Peyer's patch (tissue), 4 donors: ENCODE measurements at places on chromosomes 5 and 9. TPM values are rescaled to one million over a fixed set of nuclear protein-coding genes. Genes with fewer than 3 reads are reported as not detected.

PSAT1 gene
- 1.8 TPM for total RNA-seq

TBC1D2 gene
- total RNA-seq = 45.2 TPM

CKS2 gene
- 21.5 TPM for total RNA-seq

SLC36A2 gene
- total RNA-seq = not detected

C9orf153 gene
- total RNA-seq = not detected

GRXCR2 gene
- not detected for total RNA-seq

DNA sequence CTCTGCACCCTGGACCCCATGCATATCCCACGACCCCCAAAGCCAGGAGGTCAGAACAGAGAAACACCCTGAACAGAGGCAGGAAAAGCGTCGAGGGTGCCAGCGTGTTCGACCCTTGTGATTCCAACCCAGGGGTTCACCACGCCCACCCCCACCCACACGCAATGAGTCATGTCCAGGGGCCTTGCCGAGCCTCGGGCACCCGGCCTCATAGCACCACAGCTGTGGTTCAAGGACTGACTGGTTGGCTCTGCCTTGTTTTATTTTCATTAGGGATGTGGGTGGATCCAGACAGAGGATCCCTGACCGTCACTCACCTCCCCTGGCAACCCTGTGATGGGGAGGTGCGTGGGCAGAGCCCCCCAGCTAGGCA is 9.5 kb upstream of the QSOX2 start:
- no peak for DNase-seq

DNA sequence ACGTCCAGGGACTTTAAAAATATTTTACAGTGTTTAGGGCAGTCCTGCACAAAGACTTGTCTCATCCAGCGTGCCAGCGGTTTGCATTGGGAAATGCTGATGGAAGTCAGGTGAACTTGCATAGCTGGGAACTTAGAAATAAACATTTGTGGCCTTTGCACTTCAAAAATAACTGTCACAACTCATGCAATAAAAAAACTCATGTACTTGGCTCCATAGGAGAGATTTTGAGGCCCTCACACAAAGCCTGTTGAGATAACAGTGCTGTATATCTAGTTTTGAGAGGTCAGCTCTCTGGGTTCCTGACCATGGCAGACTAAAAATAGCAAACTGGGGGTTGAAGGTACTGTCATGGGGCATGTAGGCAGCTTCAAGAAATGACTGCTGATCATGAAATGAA is 5.5 kb downstream of the COMMD10 start:
- no peak for DNase-seq

- DNase-seq = no peak
Observed at GRCh38 chr5:37109338-37109737, 139.8 kb downstream of the CPLANE1 start.

GRCh38 chr9:20244271-20244670 is 378.0 kb downstream of the MLLT3 start:
- no peak for DNase-seq

- DNase-seq = no peak
Observed at GRCh38 chr5:137496919-137497318, 2.2 kb downstream of the SPOCK1 start.

GRCh38 chr5:136080483-136081216 is 51.9 kb downstream of the TGFBI start:
- peak; percentile 92 for DNase-seq

- DNase-seq = no peak
Observed at GRCh38 chr9:137482094-137482781, 23.1 kb upstream of the NSMF start.

DNA sequence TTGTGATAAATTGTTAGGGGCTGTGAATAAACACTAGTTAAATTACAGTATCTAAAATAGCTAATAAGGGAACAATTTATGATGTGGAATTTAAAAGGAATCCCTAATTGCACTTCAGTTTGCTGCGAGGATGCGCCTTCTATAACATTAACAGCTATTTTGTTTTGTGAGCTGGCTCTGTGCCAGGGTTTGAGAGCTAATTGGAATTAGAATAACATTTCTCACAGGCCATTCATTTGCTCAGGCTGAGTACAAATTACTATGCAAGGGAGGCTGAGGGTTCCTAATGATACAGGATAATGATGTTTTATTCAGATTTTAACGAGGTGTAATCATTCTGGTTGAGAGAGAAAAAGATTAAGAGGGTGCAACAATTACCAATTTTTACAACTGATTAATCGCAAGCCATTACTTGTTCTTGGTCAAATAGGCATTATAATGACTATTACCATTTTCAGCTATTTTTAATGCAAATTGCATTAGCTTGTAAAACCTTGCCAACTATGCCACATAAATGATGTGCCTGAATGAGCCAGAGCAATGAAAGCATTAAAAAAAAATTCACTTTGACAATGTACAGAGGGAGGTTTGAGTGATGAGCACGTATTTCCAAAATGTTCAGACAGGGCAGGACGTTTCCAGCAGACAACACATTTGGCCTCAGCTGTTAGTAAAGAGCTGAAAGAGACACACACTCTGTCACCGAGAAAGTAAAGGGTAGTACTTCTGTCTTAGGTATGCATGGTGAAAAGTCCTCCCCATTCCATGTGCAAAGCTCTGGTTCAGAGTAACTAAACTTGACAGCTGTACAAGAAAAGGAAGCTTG is 576.5 kb downstream of the TLE1 start:
- DNase-seq = no peak

DNA sequence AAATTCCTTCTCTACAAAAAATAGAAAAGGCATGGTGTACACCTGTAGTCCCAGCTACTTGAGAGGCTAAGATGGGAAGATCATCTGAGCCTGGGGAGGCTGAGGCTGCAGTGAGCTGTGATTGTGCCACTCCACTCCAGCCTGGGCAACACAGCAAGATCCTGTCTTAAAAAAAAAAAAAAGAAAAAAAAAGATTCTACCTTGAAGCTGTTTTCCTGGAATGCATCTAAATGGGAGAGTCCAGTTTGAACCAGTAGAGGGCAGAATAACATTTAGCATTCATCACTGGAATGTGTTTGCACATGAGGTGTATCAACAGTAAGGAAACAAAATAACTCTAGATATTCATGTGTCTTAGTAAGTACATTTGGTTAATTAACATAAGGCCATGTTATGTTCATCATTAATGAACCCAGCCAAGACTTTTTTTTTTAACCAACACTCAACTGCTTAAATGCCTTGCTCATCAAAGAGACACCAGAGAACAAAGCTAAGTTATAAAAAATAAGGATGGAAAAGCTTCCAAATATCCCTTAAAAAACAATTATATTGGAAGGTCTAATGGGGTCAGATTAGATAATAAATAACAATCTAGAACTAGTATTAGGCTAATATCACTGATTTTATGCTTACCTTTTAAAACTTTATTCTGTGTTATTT is 16.1 kb downstream of the IFNE start:
- no peak for DNase-seq

DNA sequence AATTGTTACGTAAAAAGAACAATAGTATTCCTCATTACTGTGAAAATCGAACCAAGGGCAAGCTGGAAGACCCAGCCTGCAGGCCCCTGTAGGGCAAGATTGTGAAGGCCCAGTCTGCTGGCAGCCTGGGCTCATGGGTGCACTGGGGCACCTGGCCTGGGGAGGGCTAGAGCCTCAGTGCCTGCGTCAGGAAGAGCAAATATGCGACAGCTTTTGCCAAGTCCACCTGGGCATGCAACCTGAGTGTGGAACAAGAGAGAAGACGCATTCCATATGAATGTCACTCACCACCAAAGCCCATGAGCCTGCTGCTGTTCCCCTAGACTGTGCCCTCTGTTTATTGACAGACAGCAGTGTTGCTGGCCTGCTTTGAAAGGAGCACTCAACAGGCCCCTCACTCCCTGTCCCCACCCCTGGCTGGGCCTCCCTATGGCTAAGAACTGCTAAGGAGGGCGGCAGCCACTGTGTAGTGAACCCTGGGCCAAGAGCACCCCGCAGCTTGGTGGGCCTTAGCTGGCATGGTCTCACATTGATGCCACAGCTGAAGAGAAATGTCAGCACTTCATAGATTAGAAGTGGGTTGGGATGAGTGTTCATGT is 28.2 kb downstream of the PSD2 start:
- DNase-seq = no peak

DNA sequence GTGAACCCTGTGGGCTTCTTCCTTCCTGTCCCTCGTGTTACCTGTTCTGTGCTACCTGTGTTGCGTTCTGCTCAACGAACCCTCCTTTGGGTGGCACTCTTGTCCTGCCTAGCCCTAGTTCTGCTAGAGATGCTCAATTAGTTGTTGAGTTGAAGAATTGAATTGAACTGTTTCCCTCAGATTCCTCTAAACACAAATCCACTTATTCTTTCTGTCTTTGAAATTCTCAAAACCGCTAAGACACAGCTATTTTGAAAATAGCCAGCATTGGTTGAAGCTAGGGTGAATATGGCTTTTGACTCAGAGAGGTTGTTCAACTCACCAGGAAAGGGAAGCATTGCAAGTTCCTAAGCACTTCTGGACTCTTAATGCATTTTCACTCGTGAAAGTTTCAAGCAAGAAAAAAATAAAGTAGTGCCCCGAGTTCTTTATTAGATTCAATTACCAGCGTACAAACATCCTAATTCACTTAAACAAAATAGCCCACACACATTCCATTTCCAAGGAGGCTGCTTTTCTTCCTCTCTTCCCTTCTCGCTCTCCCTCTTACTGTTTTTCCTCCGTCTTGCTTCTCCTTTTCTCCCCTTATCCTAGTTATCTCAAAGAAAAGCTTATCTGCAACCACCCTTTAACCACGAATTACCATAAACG is 642 bp upstream of the ITGA1 start:
- DNase-seq = peak; percentile 81

DNA sequence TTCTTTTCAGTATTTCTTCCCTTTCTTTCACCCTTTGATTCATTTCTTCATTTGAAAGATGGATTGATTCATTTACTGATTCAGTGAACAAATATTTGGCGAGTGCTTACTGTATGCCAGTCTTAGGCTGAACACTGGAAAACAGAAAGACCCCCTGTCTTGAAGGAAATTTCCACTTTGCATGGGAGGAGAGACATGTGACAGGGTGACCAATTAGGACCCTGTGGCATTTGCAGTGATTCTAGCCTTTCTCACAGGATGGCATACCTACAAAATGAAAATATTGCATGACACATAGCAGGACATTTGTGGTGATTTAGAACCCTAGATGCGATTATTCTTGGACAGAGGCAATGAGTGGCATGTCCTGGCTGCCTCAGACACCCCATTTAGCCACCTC is 407.2 kb upstream of the SGCD start:
- DNase-seq = no peak

DNA sequence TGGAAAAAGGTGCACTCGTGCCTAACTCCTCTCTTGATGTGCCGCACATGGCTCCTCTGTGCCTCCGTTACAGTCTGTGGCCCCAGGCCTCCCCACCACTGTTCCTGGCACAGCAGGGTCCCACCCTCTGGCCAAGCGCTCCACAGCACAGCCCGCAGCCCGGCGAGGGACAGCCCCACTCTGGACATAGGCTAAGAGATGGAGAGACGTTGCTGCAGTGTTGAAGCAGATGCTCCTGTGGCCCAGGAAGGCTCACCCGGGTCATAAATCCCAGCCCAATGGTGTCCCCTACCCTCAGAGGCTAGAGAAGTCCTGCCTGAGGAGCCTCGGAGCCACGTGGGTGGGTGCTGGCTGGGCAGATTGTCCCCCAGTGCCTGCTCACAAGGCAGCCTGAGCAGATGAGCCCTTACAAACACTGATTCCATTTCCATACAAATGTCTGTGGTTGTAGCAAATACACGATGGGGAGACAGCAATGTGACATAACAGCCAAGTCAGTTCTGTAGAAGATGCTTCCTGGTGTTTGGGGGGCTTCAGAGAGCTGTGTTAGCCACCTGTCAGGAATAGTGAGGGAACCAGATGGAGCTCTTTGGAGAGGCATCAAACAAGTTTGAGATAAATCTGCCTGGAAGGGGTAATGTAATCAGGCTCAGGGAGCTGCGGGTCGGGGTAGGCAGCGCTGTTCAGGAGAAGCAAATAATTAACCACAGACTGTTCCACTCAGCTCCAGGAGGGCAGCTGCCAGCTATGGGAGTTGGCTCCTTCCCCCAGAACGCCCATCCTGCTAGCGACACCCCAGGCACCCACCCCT is 41.7 kb downstream of the C5orf15 start:
- DNase-seq = no peak

GRCh38 chr5:136246122-136246521 is 53.2 kb upstream of the SMIM32 start:
- no peak for DNase-seq

DNA sequence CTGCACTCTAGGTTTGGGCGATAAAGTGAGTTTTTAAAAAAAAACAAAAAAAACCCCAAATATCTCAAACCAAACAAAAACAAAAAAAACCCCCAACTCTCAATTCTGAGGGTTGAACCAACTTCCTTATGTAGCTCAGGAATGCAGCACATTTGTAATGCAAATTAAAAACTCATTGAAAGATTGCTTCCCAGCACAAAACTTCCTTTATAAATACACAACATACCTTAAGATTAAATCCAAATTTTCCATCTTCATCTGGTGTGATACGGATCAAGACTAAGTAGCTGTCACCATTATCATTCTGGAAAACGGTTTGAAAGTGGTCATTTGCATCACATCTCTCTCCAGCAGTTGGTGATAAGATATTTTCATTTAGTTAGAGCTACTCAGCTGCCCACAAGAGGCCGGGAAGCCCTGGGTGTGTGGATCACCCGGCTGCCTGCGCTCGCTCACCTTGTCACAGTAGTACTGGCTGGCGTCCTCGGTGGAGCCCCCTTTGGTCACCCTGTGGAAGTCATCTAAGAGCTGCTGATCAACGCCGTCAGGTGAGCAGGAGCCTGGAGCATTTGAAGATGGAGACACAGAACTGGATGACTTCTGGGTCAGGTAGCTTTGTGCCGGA is 88.2 kb downstream of the PTPN3 start:
- no peak for DNase-seq

GRCh38 chr5:118439831-118440230 is 548.5 kb downstream of the DTWD2 start:
- no peak for DNase-seq

DNA sequence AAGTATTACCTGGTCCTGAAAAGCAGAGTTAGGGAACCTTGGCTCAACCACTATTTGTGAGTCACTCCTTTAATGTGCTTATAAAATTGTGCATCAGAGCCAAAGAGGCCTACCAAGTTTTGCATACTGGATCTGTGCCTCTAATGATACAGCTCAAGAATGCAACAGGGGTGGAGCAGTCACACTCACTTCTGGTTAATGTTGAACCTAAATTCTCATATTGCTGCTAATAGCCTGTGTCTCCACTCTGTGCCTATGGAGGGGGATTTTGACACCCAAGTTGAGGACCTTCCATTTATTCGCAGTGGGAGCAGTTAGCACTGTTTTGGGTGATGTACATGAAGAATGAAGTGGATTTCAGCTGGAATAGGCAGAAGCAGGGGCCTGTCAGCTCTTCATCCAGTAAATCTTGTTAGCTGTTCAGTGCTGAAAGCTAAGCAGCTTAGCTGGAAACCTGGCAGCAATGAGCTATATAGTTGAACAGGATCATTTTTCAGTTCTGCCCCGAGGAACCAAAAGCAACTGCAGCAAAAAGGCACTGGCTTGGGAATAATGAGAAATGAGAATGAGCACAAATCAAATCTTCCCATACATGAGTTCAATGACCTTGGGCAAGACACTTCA is 9.7 kb downstream of the SH3TC2 start:
- DNase-seq = no peak

DNA sequence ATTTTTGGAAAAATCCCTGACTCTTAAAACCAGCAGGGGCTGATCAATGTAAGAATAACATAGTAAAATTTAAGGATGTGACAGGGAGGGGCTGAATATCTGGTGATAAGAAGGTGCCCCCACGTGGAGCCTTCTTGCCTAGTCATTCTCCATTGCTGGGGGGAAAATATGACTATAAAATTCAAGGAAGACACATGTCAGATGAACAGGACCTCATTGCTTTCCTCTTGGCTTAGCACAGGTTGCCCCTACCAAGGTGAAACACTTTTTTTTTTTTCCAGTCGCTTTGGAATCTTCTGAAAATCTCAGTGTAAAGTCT is 310.9 kb downstream of the EFNA5 start:
- DNase-seq = no peak
